Pons (tissue), 1 donor: ENCODE measurements at places on chromosomes 3 and 15.

DNA sequence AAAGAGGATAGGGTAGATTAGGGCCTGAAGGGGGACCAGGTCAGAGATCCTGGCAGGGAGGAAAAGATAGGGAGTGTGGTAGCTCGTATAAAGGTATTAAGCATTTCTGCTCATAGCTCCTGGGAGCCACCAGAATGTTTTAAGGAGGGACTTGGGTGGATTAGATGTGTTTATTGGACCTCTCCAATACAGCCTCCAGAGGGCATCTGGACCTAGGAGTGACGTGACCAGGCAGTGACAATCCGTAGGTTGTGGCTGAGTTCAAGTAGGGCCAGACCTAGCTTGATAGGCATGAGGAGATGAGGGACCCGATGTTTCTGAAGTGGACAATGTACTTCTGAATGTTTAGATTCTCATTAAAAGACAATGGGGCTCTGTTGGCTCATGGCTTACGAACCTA lies 435.2 kb downstream of the MCTP2 start:
- DNase-seq: no peak

GRCh38 chr3:75180945-75181298 lies 483.2 kb upstream of the FRG2C start:
- DNase-seq: no peak

DNA sequence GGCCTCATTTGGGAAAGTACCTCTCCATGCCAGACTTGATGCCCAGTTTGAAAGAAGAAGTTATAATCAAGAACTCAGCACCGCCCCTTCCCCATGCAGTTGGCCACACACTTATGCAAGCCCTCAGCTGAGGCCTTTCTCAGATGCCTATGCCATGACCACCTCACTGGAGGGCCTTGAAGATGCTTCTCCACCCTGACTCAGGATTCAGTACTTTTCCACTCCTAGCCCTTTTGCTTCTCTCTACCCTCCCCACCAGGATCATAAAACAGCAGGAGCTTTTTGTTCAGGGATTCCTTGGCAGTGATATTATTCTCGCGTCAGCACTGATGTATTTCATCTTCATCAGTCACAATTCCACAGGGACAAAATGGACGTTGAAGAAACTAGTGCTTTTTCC lies 313.5 kb downstream of the PYDC2 start:
- DNase-seq: no peak

DNA sequence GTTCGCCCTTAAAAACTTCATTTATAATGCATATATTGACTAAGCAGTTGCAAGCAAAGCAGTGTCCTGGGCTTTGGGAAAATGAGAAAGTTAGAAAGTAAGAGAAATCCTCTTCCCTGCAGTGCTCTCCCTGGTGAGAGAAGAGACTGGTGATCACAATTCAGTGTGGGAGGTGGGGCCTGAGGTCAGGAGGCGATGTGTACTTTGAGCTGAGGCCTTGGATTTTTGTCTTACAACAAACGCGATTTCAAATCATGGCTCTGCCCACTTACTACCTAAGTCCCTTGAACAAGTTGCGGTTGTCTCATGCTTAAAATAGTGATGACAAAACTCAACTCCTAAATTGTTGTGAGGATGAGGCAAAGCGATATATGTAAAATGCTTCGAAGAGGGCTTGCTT lies 316.3 kb upstream of the NECTIN3 start:
- no peak for DNase-seq

- no peak for DNase-seq
Measured at GRCh38 chr15:68484696-68485400, 52.9 kb upstream of the ITGA11 start.

- DNase-seq: no peak
Measured at GRCh38 chr3:21020681-21021080, 730.3 kb downstream of the ZNF385D start.

- DNase-seq: no peak
Measured at GRCh38 chr3:5348229-5348902, 160.9 kb downstream of the EDEM1 start.

DNA sequence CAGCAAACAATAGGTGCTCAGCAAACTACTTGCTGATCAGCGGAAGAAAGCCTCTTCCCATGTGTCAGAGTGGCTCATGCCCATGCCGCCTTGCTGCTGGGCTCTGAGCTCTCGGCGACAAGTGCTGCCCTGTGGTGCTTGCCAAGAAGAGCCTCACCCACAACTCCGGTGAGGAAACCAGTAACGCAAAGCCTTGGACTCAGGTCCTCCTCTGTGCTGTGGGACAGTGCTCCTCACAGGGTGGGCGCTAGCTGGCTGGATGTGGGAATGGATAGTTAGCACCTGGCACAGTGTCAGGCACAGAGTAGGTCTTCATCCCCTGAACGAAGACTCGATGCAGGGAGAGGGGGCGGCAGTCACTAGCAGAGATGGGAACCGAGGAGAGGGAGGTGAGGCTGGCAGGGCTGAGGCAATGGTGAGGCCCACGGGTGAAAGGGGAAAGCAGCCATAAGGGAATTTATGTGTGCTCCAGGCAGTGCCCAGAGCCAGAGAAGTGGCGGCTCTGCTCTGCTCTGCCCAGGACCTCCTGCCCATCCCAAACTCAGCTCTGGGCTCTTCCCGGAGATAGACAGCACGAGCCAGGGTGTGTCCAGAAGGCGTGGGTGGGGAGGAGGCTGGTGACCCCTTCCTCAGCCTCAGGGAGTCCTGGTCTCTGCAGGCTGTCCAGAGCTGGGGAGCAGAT lies 55.7 kb downstream of the IQSEC1 start:
- DNase-seq: no peak

DNA sequence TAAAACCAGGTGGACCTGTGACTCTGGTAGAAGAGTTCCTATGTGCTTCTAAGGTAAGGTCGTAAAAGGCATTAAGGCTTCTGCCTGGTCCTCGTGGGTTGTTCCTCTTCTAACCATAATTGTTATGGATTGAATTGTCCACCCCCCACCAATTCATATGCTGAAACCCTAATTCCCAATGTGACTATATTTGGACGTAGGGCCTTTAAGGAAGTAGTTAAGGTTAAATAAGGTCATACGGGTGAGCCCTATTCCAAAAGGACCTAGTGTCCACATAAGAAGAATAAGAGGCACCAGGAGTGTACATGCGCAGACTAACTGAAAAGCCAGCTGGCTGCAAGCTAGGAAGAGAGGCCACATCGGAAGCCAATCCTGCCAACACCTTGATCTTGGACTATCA lies 1.9 kb downstream of the ADPGK start:
- DNase-seq: no peak

GRCh38 chr3:14369675-14370669 lies 32.4 kb upstream of the SLC6A6 start:
- DNase-seq: no peak
